ENCODE measurements at places on chromosomes 6 and 20. TPM values are rescaled to one million over a fixed set of nuclear protein-coding genes. Genes with fewer than 3 reads are reported as not detected.

GRCh38 chr20:6953611-6954010 is 186.1 kb downstream of the BMP2 start:
- no peak for DNase-seq

DNA sequence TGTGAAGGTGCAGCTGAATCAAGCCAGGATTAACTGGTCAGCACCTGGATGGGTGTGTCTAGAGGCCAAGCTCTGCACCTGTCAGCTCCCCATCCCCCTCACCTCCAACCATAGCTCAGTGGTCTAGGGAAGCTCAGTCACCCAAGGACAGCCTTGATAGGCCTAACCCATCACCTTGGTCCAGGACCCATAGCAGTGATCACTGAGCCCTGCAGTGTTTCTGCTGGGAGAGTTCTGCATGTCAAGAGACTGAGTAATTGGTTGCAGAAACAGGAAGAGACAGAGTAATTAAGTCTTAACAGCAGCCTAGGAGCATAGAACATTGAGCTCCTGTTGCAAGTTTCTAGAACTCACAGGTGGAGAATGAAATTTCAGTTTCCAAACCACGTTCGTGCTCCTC is 18.7 kb upstream of the RALGAPB start:
- no peak for DNase-seq

DNA sequence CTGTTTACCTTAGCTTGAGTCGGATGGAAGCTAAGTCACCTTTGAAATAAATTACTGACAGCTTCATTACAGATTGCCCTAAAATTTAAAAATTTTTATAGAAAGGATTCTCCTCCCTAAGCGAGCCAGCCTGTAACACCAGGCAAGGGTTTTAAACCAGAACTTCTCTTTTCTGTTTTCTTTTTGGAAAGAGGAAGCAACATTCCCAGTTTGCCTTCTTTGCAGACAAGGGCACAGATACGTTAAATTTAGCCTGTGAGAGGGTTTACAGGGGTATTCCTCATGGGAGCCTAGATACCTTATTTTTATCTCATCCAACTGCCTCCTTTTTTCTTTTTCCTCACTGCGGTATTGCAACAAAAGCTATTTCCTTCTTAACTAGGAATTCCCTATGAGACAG is 45.0 kb downstream of the GNAS start:
- DNase-seq = no peak

DNA sequence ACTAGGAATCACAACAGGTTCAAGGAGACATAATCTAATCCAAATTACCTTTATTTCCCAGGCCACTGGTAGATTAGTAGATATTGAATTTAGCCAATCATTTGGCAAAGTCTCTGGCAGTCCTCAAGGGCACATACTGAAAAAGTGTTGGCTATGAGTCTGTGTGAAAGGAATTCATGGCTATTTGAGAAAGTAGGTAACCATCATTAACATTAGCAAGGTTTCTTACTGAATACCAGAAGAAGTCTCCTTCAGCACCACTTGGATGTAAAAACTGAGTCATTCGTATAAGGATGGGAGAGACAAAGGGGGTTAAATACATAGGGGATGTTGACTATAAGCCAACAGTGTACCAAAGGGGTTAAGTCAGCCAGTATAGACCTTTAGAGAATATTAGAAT is 36.7 kb downstream of the AGPAT4 start:
- no peak for DNase-seq

Gene BPIFB1
- total RNA-seq = not detected

Measured in activated CD8-positive, alpha-beta T cell treated with anti-CD3 and anti-CD28 coated beads for 36 hours (primary cell).